CD4-positive, alpha-beta T cell treated with Interleukin-6 for 4 hours (primary cell): ENCODE measurements at places on chromosomes 12 and 14.

GRCh38 chr14:26281280-26281998, 316.4 kb downstream of the NOVA1 start:
- DNase-seq, result no peak

DNA sequence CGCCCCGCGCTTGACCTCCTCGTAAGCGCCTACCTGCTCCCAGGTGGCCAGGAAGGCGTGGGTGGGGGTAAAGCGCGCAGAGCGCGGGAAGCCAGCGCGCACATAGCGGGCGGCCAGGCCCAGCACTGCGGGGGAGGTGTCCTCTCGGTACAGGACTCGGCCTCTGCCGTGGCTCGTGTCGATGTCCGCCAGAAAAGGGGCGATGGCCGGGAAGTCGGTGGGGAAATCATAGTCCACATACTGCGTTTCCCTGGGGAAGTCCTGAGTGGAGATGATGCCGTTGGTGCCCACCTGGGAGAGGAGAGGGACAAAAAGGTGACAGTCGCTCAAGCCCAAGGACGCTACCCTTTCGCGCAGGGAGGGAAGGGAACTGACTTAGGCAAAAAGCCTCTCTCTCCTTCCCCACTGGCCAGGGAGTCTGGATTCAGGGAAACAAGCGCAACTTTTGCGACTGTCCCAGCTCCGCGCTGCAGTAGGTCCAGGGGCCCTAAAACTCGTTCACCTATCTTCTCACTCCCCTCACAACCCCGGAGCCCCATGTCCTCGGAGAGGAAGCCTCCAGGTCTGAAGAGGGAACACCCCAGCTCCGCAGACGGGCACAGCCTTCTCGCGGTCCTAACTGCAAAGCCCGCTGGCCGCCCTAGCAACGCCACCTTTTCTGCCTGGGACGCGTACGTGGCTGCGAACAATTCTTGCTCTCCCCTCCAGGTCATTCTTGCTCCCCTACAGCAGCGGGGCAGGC, 815 bp downstream of the NID2 start:
- no peak for DNase-seq

- peak; percentile 6 for DNase-seq
Observed at GRCh38 chr14:37903343-37904191, 304.1 kb upstream of the SSTR1 start.

- DNase-seq, result no peak
Observed at GRCh38 chr14:30005114-30005808, 77.6 kb upstream of the PRKD1 start.

GRCh38 chr14:95380350-95381042, 60.8 kb upstream of the CLMN start:
- no peak for DNase-seq

DNA sequence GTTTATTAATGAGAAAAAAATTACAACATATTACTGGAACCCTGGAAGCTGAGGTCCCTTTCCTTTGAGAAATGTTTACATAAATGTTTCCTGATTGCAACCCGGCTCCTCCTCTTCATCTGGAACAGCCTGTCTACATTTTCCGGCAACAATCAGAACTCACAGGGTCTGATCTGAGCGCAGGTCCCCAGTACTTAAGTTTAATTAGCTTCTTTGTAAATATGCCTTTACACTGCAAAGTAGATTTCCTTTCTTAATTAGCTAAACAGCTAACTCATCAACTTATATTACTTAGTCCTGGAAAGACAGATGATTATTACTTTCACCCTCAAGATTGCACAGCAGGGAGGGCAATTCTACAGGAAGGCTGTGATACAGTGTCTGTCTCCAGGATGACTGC, 213.0 kb downstream of the MON2 start:
- DNase-seq, result no peak

- no peak for DNase-seq
Observed at GRCh38 chr14:61608245-61609165, 86.8 kb upstream of the HIF1A start.

DNA sequence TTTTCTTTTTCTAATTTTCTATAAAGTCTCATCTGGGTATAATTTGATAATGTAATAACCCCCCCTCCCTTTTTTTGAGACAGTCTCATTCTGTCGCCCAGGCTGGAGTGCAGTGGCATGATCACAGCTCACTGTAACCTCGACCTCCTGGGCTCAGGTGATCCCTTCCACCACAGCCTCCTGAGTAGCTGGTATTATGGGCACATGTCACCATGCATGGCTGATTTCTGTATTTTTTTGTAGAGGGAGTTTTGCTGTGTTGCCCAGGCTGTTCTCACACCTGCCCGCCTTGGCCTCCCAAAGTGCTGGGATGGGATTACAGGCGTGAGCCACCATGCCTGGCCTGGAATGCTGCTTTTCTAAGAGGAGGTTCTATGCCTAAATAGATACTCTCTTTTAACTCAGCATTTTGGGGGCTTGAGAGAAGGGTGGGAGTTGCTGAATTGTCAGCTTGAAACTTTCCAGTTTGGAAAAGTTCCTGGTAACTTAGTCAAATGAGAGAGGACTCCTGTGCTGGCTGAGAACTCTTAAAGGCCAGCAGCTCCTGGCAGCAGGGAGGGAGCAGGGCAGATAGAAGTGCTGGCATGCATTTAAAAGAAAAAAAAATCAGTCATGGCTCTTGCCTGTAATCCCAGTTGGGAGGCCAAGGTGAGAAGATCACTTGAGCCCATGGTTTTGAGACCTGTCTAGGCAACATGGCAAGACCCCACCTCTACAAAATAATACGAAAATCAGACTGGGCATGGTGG, 13.0 kb downstream of the NUDT4 start:
- DNase-seq, result no peak

DNA sequence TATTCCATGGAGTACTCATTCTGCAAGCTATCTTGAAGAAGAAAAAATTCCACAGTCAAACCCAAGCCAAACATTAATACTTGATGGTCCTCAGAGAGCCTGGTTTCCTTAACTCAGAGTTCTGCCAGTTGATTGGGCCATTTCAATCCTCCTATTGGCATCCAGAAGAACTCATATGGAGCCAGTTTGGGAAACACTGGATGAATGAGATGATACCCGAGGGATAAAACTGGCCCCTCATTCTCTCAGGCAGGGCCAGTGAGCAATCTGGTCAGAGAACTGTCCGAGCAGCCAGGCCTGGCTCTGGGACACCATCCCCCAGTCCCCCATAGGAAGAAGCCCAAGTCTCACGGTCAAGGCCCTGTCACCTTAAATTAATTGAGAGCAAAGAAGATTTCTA, 48.8 kb downstream of the NUAK1 start:
- DNase-seq, result no peak

DNA sequence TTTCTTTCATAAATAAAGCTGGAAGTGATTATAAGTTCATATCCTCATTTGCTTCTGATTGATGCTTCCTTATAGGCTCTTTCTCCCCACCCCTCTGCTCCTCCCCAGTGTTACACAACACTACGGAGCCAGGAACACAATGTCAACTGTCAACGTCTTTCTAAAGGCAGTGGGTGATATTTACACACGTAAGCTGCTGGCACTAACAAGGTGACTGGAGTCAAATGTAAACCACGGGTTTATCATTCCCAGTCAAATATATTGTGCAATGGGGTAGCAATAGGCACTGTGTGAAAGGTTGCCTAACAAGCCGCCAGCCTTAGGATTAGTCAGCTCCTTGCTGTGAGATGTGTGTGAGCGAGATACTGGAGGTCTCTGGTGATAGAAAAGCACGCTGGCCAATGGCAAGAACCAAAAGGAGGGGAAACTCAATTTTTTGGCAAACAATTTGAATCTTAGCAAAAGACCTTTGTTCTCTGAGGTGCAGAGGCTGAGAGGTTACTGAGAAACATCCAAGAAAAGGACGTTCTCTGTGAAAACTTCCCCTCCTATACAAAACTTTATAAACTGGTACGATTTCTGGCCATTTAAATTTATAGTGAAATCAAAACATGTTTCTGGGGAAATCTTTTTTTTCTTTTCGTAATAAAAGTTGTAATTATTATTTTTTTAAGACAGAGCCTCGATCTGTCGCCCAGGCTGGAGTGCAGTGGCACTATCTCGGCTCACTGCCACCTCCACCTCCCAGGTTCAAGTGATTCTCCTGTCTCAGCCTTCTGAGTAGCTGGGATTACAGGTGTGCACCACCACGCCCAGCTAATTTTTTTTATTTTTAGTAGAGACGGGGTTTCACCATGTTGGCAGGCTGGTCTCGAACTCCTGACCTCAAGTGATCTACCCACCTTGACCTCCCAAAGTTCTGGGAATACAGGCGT, 22.3 kb upstream of the HECTD1 start:
- no peak for DNase-seq

DNA sequence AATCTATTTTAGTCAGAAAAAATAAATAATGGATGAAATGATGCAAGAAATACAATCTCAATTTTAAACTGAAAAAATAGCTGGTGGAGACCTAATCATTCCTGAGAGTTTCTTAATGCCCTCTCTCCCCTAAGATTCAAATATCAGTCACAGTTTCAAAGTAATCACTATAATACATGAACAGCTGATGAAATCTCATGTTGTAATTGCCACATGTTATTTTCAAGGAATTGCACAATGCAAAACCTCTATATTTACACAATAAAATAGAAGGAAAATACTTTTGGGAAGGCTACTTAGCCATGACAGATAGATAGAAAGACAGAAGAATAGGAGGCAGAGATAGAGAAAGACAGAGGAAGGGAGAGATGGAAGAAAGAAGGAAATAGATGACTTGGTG, 18.2 kb downstream of the IFNG-AS1 start:
- DNase-seq, result no peak

DNA sequence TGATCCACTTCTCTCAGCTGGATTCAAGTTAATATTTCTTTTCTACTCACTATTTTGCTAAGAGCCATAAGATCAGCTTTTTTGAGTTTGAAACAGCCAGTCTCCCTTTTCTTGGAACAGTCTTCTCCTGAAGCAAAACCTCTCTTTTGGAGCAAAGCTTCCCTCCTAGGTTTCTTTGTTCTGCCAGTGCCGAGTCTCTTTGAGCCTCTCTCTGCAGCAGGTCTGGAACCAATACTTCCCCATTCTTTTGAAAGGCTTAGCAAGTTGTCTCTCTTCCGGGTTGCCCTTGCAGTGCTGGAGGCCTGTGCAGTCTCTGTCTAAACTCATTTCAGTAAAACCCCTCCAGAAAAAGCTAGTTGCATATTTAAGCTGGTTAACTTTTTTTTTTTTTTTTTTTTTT, 454.8 kb downstream of the NOVA1 start:
- no peak for DNase-seq

DNA sequence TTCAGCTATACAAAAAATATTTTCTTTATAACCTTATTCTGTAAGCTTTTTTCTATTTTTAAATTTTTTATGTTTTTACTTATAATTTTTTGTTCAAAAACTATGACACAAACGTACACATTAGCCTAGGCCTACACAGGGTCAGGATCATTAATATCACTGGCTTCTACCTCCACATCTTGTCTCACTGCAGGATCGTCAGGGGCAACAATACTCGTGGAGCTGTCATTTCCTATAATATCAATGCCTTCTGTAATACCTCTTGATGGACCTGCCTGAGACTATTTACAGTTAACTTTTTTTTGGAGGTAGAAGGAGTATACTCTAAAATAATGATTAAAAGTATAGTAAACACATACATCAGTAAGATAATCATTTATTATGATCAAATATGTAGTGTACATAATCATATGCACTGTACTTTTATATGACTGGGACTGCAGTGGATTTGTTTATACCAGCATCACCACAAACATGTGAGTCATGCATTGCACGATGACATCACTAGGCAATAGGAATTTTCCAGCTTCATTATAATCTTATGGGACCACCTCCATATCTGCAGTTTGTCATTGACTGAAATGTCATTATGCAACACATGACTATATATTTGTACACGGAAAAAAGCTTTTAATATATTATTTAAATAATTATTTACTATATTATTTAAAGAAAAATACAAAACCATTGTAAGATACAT, 18.5 kb upstream of the PMCH start:
- DNase-seq, result no peak

DNA sequence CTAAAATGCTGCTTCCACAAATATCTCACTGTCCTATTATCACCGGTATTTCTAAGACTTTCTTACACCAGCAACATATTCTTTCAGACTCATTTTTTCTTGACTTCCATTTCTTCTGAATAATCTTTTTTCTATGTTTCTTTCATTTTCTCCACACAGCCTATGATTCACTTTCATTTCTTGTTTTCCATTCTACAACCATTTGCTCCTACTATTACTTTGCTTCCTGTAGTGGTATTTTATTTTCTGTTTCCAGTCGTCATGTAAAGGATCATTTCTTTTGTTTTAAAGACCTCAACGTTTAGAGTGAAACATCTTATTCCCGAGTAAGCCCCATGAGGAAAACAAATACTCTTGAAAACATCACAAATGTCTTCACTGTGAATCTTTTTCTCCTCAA, 182.2 kb upstream of the MDGA2 start:
- DNase-seq, result no peak

DNA sequence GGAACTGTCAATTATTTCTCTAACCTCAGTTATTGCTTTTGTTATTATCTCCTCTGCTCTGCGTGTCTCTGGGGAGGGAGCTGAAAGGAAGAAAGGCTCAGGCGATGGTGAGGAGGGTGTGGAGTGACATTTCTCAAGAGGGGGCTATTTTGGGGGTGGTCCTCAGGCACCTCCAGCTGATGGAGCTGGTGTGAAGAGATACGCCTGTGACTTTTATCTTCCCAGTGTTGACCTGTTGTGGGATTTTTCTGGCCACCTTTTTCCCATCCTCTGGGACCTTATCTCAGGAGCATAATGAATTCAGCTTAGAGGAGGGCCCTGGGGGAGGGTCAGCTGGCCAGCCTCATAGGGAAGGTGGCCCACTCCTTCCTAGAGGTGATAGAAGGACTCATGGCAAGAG, 26.4 kb downstream of the KCNA5 start:
- DNase-seq, result no peak

- DNase-seq, result no peak
Observed at GRCh38 chr14:69536971-69537370, 37.7 kb downstream of the CCDC177 start.

- no peak for DNase-seq
Observed at GRCh38 chr14:103084021-103084919, at the start of gene LBHD2. LBHD2 (plus strand) TSS chr14:103084210; CDS start chr14:103086013, 1,803 bp downstream.

DNA sequence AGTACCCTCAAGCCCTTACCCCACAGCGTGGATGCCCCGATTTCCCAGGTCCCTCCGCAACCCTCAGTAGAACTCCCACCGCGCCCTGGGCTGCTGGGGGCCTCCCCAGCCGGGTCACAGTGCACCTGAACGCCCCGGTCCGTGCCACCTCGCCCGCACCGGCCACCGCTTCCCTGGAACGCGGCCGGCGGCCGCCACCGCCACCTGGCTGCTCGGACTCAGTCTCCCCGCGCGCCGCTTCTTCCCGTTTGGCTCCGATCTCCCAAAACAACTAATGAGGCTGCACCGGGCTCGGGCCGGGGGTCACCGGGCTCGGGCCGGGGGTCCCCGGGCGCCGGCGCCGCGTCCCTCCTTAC, 1.0 kb downstream of the ITPK1 start:
- DNase-seq, result peak; percentile 7

DNA sequence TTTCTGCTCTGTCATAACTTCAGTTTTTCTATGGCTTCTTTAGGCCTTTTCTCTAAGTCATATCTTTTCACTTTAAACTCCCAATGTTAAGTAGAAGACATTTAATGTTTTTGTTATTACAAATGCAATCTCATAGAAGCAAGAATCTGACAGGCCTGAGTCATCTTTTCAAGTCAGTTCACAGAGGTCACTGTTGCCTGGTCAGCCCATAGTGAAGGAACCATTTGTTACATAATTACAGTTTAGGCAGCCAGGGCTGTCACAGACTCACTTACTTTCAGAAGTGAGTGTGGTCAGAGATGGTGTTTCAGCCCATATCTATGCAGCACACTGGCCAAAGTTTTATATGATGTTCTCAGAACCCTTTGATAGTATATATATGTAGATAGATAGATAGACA, 46.5 kb downstream of the CCER1 start:
- DNase-seq, result no peak
